ENCODE measurements at places on chromosomes 2 and 18. TPM values are rescaled to one million over a fixed set of nuclear protein-coding genes. Genes with fewer than 3 reads are reported as not detected.

CGREF1 gene
- 14.9 TPM for total RNA-seq

SLC8A1 gene
- total RNA-seq, result 131 TPM

NYAP2 gene
- total RNA-seq, result not detected

GKN2 gene
- not detected for total RNA-seq

C2orf66 gene
- under 0.01 TPM for total RNA-seq

C1GALT1C1L gene
- total RNA-seq, result 1.1 TPM

INO80D gene
- 5.6 TPM for total RNA-seq

PCARE gene
- not detected for total RNA-seq

TFCP2L1 gene
- total RNA-seq, result 0.19 TPM

KIAA2012 gene
- under 0.01 TPM for total RNA-seq

CHRND gene
- total RNA-seq, result not detected

Data from regular cardiac myocyte (primary cell).